Omental fat pad (tissue), 4 donors: ENCODE measurements at places on chromosomes 5 and 9. TPM values are rescaled to one million over a fixed set of nuclear protein-coding genes. Genes with fewer than 3 reads are reported as not detected.

DNA sequence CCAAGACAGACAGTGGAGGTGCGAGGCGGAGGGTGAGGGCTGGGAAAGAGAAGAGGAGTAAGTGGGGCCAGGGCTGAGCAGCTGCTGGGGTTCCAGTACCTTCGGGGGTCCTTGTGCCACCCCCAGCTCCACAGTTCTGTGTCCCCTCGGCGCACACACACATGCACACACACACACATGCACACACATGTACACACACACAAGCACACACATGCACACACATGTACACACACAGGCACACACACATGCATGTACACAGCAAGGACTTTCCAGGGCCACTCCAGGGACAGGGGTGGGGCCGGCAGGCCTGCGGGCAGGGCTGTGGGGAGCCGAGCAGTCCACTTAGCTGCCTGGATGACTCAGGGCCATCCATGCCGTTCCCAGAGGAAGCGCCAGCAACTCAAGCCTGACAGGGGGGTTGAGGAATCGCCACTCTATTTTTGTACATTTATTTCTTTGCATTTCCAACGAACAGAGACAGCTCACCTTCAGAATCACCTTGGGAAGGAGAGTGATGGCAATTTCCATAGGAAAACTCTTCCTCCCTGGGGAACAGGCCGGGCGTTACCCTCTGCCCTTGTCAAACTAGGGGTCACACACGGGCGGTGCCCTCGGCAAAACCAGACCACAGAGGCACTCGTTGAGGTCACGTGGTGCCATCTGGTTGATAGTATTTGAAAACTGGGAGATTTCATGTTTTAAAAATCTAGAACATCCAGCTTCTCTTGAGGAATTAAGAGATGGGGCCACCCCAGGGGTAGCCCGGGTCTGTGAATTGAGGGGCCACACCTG, 135.7 kb downstream of the ADAMTS2 start:
- DNase-seq: no peak

DNA sequence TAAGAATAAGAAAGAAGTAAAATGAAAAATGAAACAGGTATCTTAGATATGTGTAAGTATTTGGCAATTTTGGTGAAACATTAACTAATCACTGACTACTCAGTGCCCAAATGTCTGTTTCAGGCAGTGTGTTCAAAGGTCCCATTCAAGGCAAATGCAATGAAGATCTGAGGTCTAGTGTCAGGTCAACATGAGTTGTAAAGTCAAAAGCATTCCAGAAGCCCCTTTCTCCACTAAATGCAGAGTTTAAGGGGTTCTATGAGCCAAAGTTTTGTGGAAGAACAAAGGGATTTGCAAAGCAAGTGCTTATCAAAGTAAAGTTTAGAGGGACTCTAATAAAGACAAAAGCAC, 71.0 kb upstream of the GPBP1 start:
- DNase-seq: no peak

Gene GPR21
- total RNA-seq: not detected

Gene FOXD4L3
- not detected for total RNA-seq

Gene SYK
- total RNA-seq: 25.9 TPM

- DNase-seq: no peak
These were observed 20.6 kb upstream of the IL7R start for GRCh38 chr5:35835796-35836742.

Gene PCDHB5
- total RNA-seq: 1.1 TPM

DNA sequence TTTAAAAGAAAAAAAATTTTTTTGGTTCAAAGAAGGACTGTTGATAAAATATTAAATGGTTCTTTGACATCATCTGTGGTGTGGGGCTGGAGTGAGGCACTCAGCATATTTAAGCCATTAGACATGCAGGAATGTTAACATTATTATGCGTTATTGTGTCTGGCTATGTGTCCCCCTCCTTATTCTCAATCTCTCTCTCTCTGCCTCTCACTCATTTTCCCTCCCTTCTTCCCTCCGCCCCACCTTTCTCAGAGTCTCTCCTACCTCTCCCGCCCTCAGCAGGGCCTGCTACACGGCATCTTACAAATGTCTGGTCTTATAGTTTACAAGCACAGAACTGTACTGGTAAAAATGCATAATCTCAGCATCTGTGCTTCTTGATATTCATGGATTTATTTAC, 287.8 kb upstream of the TMEM161B start:
- DNase-seq: no peak

- DNase-seq: no peak
These were observed 281.4 kb downstream of the TUSC1 start for GRCh38 chr9:25396828-25397227.

GRCh38 chr5:136028782-136029742, at the start of gene TGFBI:
TSS of gene TGFBI (plus strand) at chr5:136028988. CDS start at chr5:136029056, 68 bp downstream.
- DNase-seq: no peak

DNA sequence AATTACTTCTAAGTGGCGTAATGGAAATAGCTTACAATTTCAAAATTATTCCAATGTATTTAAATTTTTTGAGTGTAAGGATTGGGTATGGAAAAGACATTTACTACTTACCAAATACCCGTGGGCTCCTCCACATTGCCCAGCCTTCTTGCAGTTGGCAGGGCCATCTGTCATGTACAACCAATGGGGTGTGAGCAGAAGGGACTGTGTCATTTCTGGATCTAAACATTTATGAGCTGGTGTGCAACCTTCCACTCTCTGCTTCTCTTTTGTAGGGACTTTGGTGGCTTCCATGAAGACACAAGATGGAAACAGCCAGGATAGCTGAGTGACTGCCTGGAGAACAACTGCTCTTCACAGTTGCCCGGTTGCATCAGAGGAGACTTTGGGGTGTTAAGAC, 40.8 kb downstream of the FRMD3 start:
- no peak for DNase-seq

Gene FANCG
- 11.8 TPM for total RNA-seq

Gene SLC6A7
- total RNA-seq: not detected

GRCh38 chr5:124257048-124257447, 489.4 kb downstream of the ZNF608 start:
- DNase-seq: no peak

DNA sequence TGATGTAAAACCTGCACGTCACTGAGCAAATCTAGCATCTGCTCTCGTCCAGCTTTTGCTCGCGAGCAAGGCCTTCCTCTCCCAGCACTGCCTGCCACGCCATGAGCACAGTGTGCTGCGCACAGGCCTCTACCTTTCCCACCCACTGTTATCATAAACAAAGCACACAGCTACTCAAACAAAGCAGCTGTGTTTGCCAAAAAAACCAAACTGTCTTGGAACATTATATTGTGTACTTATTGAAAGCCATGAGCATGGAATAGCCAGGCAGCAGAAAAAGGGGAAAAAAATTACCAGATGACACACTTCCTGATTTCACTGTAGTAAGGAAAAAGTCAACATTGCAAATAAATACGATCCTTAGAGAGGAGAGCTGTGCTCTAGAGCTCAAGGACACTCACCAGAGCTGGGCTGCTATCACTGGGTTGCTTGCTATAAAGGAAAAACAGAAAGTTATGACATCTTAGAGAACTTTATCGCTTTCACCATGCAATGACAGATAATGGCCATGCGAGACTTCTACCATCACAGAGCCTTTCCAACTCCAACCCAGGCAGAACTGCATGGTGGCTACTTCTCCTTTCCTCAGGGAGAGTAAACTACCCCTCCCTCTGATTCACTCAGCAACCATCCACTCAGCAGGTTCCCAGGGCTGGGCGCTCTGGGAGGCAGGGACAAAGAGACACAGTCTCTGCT, 69.6 kb downstream of the EPB41L4B start:
- DNase-seq: no peak

GRCh38 chr9:6498982-6499381, 86.0 kb downstream of the UHRF2 start:
- DNase-seq: no peak

DNA sequence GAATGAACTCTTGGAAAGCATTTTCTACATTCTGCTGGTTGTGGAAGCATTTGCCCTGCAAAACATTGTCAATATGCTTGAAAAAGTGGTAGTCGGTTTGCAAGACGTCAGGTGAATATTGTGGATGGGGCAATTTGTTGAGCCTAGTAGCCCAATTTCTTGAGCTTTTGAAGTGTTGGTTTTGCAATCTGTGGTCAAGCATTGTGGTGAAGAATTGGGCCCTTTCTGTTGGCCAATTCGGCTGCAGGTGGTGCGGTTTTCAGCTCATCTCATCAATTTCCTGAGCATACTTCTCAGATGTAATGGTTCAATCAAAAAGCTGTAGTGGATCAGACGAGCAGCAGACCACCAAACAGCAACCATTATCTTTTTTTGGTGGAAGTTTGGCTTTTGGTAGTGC, 426.8 kb upstream of the CDH9 start:
- DNase-seq: no peak

Gene FAM163B
- total RNA-seq: not detected

DNA sequence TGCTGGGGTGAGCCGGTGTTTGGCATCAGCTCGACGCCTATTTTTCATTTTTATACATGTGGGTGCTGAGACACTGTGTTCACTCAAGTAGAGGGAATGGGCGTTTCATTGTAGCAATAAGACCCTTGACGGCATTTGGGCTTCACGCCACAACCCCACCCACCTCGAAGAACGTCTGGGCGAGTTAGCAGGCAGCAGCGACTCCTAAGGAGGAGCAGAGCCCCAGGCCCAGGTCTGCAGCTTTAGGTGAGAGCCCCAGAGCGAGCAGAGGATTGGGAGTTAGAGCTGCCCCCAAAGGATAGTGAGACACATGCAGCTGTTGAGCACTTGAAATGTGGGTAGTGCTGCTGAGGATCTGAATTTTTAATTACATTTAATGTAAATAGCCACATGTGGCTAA, 1.6 kb upstream of the ZFP62 start:
- no peak for DNase-seq

Gene FRMD3
- total RNA-seq: 7.3 TPM

- no peak for DNase-seq
These were observed 1609.2 kb upstream of the ACO1 start for GRCh38 chr9:30775236-30775635.

DNA sequence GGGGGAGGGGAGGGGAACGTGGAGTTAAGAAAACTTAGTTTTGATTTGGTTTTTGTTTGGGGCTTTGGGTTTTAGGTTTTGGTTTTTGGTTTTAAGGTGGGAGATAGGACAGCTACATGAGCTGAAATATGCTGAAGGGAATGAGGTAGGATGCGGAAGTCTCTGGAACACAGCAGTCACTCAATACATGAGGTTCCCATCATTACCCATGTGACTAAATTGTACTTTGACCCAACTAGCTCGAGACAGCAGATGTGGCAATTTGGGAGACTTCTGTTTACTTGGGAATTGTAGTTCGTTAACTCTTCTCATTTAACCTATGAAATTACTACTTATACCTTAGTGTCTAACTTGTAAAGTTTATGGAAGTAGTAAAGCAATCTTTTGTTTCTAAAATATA, 124.2 kb downstream of the TLE1 start:
- DNase-seq: no peak

- no peak for DNase-seq
These were observed 26.2 kb upstream of the ACOT12 start for GRCh38 chr5:81420039-81420667.

DNA sequence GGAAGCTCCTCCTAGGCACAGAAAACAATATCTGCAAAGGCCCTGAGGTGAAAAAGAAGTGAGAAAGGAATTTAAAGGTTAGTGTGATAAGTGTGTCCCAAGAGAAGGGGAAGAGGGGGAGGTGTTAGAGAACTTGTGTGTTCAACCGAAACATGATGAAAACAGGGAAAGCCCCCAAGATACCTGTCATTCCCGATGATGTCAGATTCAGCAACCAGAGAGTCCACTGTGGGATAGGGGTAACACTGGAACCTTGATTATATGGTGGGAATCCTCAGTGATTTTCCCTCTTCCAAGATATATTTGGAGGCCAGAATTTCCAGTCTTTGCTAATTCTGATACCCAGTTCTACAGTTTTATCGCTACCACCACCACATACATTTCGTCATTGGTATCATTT, 15.5 kb upstream of the BNC2 start:
- DNase-seq: no peak

DNA sequence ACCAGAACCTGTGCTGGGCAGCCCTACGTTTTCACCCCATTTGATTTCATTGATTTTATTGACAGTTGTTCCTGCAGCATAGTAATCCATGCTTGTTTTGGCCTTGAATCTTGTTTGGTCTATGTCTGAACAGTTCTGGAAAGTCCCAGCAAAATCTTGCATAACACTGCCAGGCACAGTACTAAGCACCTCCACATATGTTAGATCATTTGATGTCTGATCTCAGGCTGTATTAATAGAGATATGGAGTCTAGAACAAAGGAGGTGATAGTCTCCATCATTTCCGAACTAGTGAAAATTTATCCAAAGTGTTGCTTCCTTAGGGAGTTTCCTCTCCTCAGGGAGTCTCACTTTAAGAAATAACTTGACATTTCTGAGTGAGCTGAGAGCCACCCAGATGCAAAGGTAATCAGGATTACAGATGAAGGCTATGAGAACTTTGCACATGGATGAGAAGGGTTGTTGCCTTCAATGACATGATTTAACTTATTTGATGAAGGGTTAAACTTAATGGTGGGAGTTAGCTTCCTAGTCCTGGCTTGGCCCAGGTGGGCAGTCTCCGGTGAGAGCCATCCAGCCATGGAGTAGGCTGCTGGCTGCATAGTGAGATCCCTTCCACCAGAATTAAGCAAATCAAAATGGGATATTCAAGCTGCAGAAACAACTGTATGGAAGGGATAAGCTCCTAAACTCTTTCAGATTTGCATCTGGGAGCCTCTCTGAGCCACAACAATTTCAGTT, 173.8 kb upstream of the MVB12B start:
- no peak for DNase-seq

DNA sequence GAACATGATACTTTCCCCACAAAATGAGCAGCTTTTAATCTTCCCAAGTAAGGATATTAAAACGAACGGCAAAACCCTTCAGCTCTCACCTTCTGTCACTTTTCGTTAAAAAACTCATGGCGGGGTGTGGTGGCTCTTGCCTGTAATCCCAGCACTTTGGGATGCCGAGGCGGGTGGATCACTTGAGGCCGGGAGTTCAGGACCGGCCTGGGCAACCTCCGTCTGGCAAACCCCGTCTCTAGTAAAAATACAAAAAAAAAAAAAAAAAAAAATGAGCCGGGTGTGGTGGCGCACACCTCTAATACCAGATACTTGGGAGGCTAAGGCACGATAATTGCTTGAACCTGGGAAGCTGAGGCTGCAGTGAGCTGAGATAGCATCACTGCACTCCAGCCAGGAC, 902 bp downstream of the TMED9 start:
- DNase-seq: no peak

Gene KCNV2
- total RNA-seq: not detected

DNA sequence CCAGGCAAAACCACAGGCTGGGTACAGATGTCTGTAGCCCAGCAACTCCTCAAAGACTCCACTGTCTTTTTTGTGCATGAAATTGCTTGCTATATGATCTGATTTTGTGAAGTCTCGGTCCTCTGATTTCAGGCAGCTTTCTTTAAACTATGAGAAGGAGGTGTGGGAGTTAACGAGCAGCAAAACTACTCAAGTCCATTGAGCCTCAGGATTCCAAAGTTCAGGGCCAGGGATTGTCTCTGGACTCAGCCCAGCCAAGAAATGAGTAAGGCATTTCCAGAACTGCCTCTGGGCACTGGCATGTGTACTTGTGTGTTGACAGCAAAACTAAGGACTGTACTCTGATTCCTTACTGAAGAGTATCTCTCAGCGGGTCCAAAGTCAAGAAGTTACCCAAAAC, 53.4 kb upstream of the GLIS3 start:
- DNase-seq: no peak
